Small intestine (tissue), 16 donors: ENCODE measurements at places on chromosomes 16 and 17. TPM values are rescaled to one million over a fixed set of nuclear protein-coding genes. Genes with fewer than 3 reads are reported as not detected.

CBX2 gene
- polyA plus RNA-seq, result 1.9 TPM

RNF43 gene
- polyA plus RNA-seq, result 5.6 TPM

KRTAP3-2 gene
- not detected for polyA plus RNA-seq

CAPNS2 gene
- not detected for polyA plus RNA-seq

RPA1 gene
- 68.8 TPM for polyA plus RNA-seq

EVPLL gene
- polyA plus RNA-seq, result not detected

NPIPA3 gene
- 0.78 TPM for polyA plus RNA-seq

NHERF2 gene
- 76.1 TPM for polyA plus RNA-seq

CCL8 gene
- 0.67 TPM for polyA plus RNA-seq

DNA sequence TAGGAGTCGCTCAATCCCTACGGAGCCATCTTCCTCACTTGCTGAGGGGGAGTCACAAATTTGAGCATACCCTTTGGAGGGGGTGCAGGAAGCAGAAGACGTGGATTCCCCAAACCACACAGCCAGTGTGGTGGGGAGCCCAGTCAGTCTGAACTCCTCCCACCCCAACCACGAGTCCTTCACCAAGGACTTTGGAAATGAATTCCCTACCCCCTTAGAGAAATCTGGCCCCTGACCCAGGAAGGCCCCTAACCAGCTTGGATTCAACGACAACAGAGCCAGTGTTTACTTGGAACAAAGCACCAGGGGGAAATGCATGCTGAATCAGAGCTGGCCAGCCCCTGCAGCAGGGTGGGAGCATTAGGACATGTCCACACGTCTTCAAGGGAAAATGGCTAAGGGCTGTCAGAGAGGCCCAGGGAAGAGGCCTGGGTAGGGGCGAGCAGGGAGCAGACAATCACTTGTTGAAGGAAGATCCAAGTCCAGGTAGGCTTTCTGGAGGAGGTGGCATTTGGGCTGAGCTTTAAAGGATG, 5.5 kb upstream of the TMEM92 start:
- no peak for DNase-seq

- DNase-seq, result no peak
Observed at GRCh38 chr17:42512246-42512645, 23.8 kb upstream of the NAGLU start.

DNA sequence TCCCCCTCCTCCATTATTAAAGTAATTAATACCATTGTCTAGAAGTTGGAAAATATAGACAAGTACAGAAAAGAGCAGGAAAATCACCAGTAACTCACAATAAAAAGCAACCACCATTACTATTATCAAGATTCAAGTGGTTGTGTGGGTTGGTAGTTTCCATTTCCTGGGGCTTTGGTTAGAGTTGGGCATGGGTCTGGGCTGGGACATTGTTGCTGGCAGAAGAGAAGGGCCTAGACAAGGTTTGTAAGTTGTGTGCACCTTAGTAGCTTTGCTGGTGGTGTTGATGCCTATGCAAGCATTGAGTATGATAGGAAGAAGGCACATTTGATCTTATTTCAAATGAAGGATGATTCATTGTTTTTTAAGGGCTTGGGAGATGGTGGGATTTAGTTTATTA, 25.4 kb upstream of the NFATC3 start:
- no peak for DNase-seq

DNA sequence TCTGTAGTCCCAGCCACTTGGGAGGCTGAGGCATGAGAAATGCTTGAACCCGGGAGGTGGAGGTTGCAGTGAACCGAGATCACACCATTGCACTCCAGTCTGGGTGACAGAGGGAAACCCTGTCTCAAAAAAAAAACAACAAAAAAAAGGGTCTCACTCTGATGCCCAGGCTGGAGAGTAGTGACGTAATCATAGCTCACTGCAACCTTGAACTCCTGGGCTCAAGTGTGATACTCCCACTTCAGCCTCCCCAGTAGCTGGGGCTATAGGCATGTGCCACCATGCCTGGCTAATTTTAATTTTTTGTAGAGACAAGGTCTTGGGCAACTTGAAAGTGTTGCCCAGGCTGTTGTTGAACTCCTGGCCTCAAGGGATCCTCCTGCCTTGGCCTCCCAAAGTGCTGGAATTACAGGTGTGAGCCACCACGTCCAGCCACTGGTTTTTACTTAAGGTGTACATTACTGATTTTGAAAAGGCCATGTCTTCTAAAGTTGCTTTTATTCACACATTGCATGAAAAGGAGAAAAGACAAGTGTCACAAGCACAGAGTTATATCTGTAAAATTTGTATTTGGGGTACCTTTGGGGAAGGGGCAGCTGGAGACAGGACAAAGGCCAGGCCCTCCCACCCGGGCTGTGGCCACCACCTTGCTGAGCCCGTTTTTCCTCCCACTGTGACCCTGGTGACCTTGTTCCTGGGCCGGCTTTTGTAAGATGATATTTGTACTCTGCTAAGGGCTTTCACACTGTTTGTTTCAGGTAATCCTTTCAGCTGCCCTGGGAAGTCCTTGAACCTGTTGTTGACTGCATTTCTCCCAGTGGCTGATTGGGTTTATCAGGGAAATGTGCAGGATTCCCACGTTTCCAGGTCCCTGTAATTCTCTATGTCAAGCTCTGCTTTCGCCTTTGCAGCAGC, 11.5 kb downstream of the GPT2 start:
- no peak for DNase-seq

DNA sequence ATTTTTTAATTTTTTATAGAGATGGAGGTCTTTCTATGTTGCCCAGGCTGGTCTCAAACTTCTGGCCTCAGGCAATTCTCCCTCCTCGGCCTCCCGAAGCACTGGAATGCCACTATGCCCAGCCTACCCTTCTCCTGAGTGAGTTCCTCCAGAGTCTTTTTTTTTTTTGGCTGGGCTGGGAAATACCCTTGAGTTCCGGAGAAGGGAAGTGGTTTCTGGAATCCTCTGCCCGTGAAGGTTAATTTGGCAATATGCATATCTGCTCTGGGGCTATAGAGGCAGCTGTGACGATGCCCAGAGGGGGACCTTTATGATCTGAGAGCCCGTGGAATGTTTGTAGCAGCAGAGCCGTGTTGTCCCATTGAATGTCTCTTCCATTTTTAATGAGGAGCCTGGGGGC, 217.5 kb downstream of the RBFOX1 start:
- no peak for DNase-seq

- DNase-seq, result peak; percentile 95
Observed at GRCh38 chr17:40251576-40251975, 32.5 kb downstream of the WIPF2 start.

- no peak for DNase-seq
Observed at GRCh38 chr17:526425-526824, 173.8 kb upstream of the RPH3AL start.

GRCh38 chr16:77723108-77723514, 797 bp downstream of the NUDT7 start:
- DNase-seq, result no peak

DNA sequence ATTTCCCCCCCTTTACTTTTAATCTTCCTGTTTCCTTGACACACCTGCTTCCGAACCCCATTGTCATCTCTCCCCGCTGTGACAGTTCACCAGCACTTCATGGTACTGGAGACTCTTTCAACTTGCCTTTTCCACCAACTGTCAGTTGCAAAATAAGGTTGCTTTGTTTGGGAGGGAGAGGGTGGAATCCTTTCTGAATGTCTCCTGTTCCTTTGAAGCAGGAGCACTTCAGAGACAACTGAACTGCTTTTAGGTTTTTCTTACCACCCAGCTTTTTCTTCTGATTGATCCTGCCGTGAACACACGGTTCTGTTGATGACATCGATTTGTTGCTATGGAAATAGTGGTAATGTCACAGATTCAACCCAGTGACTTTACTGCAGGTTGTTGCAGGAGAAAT, 42.0 kb downstream of the RPA1 start:
- DNase-seq, result no peak

- DNase-seq, result no peak
Observed at GRCh38 chr16:47247690-47248089, 103.9 kb upstream of the NETO2 start.

GRCh38 chr17:70104791-70105523, 29.9 kb downstream of the KCNJ16 start:
- DNase-seq, result no peak

DNA sequence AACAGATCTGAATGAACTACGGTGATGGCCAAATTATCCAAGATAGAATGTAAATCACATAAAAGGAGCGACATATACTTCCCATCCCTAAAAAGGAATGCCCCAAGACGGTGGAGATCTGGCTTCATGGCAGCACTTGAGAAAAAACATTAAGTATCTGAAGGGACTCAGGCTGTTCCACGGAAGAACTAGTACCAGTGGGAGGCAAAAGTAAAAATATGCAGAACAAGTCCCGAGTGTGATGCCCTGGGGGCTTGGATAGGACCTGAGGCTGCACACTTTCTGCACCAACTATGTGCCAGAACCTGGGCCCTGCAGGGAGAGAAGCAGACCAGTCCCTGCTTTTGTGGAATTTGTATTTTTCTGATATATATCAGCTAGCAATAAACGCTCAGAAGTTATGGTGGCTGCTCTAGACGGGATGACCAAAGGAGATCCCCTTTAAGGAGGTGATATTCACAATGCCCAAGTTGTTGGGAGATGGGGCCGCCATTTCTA, 539 bp upstream of the CKLF start:
- no peak for DNase-seq

DNA sequence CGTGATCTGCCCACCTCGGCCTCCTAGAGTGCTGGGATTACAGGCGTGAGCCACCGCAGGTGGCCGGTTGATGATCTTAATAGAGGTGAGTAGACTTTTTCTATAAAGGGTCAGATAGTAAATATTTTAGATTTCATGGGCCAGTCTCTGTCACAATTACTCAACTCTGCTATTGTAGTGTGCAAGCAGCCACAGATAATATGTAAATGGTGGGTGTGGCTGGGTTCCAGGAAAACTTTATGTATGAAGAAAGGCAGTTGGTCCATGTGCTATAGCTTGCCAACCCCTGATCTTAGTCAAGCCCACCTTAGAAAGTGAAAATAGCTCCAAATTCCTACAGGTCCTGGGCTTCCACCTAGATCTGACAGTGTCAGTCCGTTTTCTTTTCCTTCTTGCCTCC, 94.9 kb upstream of the PMFBP1 start:
- DNase-seq, result peak; percentile 15

- no peak for DNase-seq
Observed at GRCh38 chr16:82331974-82332750, 162.1 kb upstream of the MPHOSPH6 start.

DNA sequence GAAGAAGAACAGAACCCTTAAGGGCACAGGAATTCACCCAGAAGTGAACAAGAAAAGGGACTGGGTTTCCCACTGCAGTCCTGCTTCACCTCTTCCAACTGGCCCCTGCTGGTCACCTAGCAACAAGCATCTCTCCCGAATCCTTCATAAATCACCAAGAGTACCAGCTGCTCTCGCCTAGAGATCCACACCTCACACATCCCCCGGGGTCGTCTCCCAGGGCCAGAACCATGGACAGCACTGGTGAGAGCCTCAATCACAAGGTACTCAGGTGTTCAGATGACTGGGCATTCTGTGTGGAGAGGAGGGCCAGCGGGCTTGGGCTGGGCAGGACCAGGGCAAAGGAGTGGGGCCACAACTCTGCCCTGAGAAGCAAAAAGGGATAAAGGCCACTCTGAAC, 65.9 kb downstream of the CCT6B start:
- DNase-seq, result no peak

DNA sequence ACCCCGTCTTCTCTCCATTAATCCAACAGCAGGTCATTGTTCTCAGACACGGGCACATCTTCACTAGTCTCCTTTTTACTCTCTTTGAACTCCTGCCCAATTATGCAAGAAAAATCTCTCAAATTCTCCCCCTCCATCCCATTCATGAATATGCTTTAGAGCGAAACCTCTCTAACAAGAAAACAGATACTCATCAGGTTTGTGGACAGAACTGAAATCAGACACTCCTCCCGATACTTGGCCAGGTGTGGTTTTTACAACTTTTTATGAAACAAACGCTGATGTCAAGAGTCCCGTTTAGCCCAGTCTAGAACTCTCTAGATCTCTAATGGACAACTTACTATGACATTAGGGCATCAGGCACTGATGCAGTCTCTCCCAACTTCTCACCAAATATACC, 40.9 kb downstream of the PIK3R5 start:
- DNase-seq, result no peak

- DNase-seq, result peak; percentile 58
Observed at GRCh38 chr16:27269300-27270150, 953 bp upstream of the NSMCE1 start.

GRCh38 chr16:265002-265529, 10.7 kb downstream of the RGS11 start:
- no peak for DNase-seq

DNA sequence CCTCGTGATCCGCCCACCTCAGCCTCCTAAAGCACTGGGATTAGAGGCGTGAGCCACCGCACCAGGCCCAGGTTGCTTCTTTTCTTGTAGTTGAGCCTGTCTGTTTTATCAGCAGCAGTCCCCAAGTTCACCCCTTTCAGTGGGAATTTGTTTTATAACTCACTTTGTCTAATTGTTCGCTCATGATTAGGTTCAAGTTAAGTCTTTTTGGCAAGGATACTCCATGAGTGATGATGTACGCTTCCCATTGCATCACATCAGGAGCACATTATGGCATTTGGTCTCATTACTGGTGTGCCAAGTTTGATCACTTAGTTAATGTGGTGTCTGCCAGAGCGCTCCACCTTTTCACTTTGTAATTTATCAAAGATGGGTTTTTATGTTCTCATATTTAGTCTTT, 14.4 kb upstream of the GJD3 start:
- no peak for DNase-seq

DNA sequence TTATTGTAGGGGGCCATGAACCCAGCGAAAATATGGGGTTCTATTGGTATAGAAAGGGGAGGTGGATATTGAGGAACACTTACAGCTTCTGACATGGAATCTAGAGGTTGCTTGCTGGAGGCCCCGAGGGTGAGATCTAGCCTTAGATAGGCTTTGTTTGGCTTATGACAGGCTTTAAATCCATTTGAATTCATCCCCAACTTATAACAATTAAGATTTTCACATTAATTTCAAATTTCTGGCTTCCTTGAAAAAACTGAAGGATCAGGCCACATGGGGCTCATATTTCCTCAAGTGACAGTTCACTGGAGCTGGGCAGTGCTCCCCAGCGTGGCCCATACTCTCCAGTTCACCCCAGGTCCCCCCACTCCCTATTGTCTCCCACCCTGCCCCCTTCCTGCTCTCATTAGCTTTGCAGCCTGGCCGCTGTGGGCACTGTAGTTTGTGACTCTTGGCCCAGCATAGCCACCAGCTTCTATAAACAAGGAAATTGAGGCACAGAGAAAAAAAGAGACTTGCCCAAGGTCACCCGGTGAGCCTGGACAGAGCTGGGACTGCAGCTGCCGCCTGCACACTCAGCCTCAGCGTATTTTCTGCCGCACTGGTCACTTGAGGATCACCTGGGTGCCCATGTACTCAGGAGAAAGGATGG, 19.8 kb upstream of the ADGRG1 start:
- DNase-seq, result no peak

DNA sequence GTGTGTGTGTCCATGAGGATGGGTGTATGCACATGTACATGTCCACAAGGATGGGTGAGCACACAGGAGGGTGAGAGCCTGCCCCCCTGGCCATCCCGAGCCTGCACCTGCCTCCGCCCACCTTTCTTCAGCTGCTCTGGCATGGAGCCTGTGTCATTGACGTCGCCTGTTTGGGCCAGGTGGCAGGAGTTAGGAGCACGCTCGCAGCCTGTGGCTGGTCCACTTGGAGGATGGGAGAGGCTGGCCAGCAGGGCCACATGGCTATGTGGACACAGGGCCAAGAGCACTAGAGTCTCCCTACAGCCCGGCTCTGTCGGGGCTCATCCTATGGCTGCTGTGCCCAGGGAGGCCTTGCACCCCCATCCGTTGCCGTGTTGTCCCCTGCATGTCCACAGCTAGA, 21.4 kb downstream of the BAHCC1 start:
- DNase-seq, result no peak
